Regular cardiac myocyte (primary cell): ENCODE measurements at places on chromosomes 1 and 21. TPM values are rescaled to one million over a fixed set of nuclear protein-coding genes. Genes with fewer than 3 reads are reported as not detected.

Gene ZNF670
- 2.3 TPM in 2 replicates for total RNA-seq

Gene AMY2A
- not detected in 2 replicates for total RNA-seq

Gene MIER1
- 34.1 and 42.0 TPM in 2 replicates for total RNA-seq

Gene CHAF1B
- 1.4 and 5.8 TPM in 2 replicates for total RNA-seq

Gene TNFRSF4
- not detected in 2 replicates for total RNA-seq

Gene KAZN
- total RNA-seq: 1.7 and 3.4 TPM in 2 replicates

Gene LCE2C
- total RNA-seq: not detected in 2 replicates

Gene PYHIN1
- not detected in 2 replicates for total RNA-seq

Gene DNASE2B
- total RNA-seq: not detected in 2 replicates

Gene TIAM1
- 7.3 and 10.4 TPM in 2 replicates for total RNA-seq

Gene MARK1
- 0.77 and 2.5 TPM in 2 replicates for total RNA-seq

Gene LEFTY2
- under 0.01 TPM in 1 of 2 replicates, not detected in the other for total RNA-seq

Gene VWA5B1
- total RNA-seq: not detected in 2 replicates

Gene FCRL1
- not detected in 2 replicates for total RNA-seq

Gene AK2
- 185 and 211 TPM in 2 replicates for total RNA-seq

Gene VSIG8
- not detected in 2 replicates for total RNA-seq

Gene ANKRD45
- 0.28 and 0.38 TPM in 2 replicates for total RNA-seq

Gene ANGPTL1
- 4.6 and 23.1 TPM in 2 replicates for total RNA-seq

Gene CHODL
- total RNA-seq: not detected in 2 replicates

Gene CIART
- 4.8 and 5.9 TPM in 2 replicates for total RNA-seq

Gene CEP104
- total RNA-seq: 13.8 and 17.8 TPM in 2 replicates

Gene EDARADD
- under 0.01 and 0.19 TPM in 2 replicates for total RNA-seq

Gene CENPF
- 10.1 and 64.8 TPM in 2 replicates for total RNA-seq

Gene SLC2A5
- total RNA-seq: 1.7 and 5.6 TPM in 2 replicates

Gene RGS18
- total RNA-seq: not detected in 2 replicates

Gene LAMC2
- total RNA-seq: 2.8 and 4.0 TPM in 2 replicates

Gene RSPO1
- total RNA-seq: under 0.01 TPM in 1 of 2 replicates, not detected in the other

Gene MANEAL
- 0.38 and 0.56 TPM in 2 replicates for total RNA-seq

Gene CA14
- total RNA-seq: not detected in 2 replicates

Gene TEDDM1
- not detected in 2 replicates for total RNA-seq

Gene FCRL5
- total RNA-seq: not detected in 2 replicates

Gene S100A14
- total RNA-seq: 0.19 TPM in 1 of 2 replicates, not detected in the other

Gene PLA2G2F
- total RNA-seq: not detected in 2 replicates

Gene FMO2
- total RNA-seq: 1.3 and 27.9 TPM in 2 replicates

Gene FLG2
- not detected in 2 replicates for total RNA-seq

Gene EXTL1
- total RNA-seq: 0.56 and 0.58 TPM in 2 replicates

Gene SASS6
- 2.5 and 5.4 TPM in 2 replicates for total RNA-seq

Gene RIPK4
- 0.38 and 1.7 TPM in 2 replicates for total RNA-seq

Gene OR2T35
- not detected in 2 replicates for total RNA-seq

Gene FAM163A
- under 0.01 TPM in 1 of 2 replicates, not detected in the other for total RNA-seq

Gene HCN3
- total RNA-seq: 0.19 and 0.85 TPM in 2 replicates

Gene ANGPTL7
- under 0.01 TPM in 1 of 2 replicates, not detected in the other for total RNA-seq

Gene KRTAP19-1
- not detected in 2 replicates for total RNA-seq

Gene ARTN
- not detected in 2 replicates for total RNA-seq

Gene LRRC38
- 0.28 and 0.77 TPM in 2 replicates for total RNA-seq

Gene NTRK1
- total RNA-seq: 0.77 and 1.1 TPM in 2 replicates

Gene TSPEAR
- total RNA-seq: not detected in 2 replicates

Gene TTC22
- not detected in 2 replicates for total RNA-seq

Gene PRELP
- total RNA-seq: under 0.01 and 1.1 TPM in 2 replicates

Gene SH2D1B
- total RNA-seq: not detected in 2 replicates

Gene FMOD
- total RNA-seq: 1.2 and 6.5 TPM in 2 replicates

Gene ZNF695
- 0.56 and 3.3 TPM in 2 replicates for total RNA-seq

Gene FCRL6
- not detected in 2 replicates for total RNA-seq

Gene C1QTNF12
- total RNA-seq: 0.38 and 0.85 TPM in 2 replicates

Gene CD164L2
- not detected in 2 replicates for total RNA-seq
